Transverse colon (tissue), 4 donors: ENCODE measurements at places on chromosomes 2 and 18.

DNA sequence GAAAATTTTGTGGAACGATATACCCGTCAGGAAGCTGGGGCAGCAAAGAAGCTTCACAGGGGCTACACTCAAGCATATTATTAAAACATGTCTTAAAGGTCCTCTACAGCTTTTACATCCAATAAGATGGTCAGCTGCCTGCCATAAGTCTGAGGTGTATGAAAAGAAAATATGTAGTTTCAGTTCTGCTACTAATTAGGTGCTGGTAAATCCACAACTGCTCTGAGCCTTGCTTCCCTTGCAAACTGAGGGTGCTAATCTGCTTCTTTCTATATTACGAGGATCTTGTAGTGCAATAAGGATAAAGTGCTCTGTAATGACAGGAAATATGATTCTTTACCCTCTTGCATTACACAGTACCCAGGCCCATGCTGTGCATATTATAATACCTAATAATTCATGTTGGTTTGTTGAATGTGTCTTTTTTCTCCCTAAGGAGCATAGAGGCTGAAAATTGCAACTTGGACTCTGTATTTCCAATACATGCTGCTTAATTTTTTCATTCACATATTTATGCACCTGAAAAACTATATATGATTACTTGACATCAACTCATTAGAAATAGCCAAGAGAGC is 14.5 kb upstream of the SLC8A1 start:
- DNase-seq, result no peak

DNA sequence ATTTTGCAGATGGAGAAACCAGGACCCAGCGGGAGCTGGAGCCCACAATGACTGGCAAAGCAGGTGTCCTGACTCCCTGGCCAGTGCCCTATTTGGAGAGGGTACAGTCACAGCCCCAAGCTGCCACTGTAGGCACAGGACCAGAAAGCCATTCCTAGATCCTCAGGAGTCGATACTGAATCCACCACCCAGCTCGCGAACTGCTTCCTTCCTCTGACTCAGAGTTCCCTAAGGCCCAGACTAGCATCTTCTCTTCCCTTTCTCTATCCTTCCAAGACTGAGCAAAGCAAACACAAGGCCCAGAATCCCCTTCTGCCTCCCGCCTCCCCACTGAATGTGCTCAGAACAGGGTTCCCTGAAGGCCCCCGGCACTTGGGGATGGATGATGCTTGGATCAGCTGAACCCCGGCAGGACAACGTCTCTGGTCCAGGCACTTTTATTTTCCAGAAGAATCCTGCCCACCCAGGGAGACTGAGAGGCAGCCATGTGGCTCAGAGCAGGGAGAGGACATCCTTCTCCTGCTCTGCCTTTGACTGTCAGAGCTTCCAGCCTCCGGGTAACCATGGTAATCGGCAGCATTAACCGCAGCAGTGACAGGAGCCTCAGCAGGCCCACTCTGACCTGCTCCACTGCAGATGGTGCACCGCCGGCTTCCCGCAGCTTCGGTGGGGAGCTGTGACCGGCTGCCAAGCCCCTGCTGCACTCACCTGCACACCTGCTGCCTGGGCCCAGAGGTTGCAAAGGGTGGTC is 34.8 kb upstream of the KLHL29 start:
- DNase-seq, result no peak

DNA sequence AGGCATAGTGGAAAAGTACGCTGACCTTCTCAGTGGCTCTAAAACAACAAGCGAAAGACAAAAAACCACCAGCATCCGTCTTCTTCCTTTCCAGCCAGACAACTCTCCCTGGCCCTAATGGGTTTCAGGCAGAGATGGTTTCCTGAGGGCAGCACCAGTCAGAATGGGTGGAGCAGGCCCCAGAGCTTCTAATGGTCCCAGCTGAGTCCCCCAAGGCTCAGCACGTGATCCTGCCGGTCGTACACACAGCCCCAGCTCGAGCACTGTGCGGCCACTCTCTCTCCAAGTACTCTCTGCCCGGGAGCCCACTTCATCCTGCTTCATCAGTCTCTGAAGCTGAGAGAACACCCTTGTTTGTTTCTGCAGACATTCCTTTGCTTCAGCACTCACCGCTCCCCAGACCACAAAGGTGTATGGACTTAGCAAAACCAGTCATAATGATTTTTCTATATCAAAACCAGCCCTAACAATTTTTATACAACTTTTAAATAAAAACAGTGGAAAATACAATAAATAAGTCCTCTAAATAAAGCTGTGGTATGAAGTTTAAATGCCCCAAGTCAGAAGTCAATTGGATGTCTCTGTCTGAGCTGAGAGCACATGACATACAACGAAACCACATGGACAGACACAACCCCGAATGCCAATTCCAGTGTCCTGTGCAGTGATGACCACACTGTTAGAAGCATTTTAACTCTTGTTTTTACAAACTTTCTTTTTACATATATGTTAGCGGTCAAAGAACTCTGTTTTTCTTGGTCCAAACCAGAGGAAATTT is 63.9 kb downstream of the PARD6G start:
- no peak for DNase-seq

DNA sequence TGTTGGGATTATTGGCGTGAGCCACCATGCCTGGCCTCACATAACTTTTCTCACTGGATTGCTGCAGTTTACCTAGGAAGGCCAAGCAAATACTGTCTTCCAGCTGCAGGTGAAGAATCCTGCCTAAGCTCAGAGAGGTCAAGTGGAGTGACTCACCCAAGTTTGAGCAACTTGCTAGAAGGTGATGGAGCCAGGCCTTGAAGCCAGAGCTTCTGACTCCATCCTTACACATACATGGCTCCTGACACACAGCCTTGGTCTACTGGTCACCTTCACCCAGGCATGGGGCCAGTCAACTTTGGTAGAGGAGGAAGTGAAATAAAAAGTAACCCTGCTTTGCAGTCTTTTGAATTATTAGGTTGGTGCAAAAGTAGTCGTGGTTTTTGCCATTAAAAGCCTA is 93.5 kb downstream of the VWA3B start:
- DNase-seq, result no peak

DNA sequence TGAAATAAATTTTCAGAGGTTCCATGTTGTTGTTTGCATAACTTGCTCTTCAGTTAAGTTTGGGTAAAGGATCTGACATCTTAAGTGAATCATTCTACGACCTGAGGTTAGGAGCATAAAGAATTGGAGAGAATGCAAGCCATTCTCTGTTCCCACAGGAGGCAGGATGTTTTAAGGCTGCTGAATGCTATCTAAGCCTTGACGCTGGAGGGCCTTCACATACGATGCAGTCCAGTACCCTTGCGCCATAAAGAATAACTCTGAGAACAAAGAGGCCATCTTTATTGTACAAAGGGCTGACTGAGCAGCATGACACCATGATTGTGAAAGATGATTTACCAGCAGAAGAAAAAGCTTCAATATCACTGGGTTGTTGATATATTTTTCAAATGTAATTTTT is 198.4 kb downstream of the NYAP2 start:
- no peak for DNase-seq

DNA sequence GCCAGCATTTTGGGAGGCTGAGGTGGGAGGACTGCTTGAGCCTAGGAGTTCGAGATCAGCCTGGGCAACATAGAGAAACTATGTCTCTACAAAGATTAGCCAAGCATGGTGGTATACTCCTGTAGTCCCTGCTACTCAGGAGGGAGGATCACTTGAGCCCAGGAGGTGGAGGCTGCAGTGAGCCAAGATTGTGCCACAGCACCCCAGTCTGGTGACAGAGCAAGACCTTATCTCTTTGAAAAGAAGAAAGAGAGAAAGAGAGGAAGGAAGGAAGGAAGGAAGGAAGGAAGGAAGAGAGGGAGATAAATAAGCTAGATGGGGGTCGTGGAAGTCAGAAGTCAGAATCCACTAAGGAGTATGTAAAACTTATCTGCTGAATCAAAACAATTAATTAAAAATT is 16.2 kb downstream of the GPR75 start:
- no peak for DNase-seq

DNA sequence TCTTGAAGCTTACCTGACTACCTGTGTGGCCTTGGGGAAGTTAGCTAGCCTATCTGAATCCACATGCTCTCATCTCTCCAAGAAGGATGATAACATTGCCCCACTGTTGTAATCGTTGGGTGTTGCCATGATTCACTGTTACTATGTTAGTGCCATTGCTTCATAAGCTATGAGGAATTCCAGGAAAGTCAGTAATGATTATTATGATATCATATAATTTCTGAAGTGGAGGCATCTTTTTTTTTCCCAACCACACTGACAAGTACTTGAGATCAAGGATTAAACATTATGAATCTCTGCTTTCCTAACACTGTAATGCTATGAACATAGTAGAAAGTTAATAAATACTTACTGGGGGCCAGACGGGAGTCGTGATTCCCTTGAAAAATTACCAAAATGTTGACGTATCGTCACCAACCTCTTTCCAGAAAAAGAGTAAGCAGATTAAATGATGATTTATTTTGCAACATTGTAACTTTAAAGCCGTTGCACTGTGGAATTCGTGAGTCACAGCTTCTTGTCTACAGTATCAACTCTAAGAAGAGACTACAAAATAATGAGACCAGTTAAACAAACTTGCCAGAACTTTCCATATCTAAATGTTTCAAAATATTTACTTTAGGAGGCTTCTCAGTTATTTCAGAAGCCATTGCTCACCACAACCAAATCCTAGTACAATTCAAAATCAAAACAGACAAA is 459.9 kb downstream of the PIK3C3 start:
- no peak for DNase-seq

DNA sequence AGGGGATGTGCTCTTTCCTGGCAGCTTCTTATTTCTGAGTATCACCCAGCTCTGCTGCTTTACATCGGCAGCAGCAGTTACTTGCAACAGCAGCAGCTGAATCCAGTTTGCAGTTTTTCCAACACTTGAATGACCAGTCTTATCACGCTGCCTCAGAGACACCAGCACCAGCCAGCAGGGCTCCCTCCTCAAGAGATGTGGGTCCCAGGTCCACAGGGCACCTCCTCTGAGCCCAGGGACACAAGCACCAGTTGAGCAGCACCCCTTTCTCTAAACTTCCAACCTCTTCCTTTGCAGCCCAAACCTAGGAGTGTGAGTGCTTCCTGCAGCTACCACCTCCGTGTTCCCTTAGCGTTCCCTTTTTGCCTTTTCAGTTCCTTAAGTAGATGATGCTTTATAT is 50.4 kb upstream of the YPEL5 start:
- no peak for DNase-seq

DNA sequence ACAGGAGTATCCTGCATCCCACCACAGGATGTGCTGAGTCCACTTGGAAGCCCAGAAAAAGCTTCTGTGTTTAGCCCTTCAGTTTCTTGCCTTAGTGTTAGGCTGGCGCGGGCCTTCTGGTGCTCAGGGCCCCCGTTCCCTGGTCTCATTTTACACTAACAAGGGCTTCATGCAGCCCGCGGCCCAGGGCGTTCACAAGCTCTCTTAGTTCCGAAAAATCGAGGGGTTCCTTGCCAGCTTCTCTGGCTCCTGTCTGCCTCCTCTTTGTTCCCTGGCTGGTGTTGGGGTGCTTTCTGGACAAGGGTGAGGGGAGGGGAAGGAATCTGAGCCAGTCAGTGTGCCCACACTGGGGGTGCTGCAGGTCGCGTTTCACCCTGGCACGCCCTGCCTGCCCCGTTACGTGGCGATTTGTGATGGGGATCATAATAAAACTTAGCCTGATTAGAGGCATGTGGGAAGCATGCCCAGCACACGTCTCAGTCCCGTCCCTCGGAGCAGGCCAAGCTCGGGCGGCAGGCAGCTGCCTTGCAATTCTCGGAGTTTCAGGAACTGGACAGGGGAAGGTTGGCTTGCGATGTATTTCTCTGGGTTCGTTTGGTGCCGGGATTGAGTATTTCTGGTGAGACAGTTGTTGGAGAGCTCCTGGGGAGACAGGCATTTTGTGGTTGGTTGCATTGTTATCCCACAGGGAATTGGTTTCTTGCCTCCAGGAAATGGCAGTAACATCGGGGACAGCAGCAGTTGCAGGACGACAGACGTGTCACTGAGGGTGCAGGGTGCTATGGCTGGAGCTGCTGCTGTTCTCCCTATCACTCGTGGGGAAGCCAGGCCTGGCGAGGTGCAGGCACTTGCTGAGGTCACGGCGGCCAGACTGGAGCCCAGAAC is 22.9 kb downstream of the SH3BP4 start:
- peak; percentile 35 for DNase-seq

- DNase-seq, result no peak
Measured at GRCh38 chr18:25726298-25726697, 364.1 kb downstream of the SS18 start.

DNA sequence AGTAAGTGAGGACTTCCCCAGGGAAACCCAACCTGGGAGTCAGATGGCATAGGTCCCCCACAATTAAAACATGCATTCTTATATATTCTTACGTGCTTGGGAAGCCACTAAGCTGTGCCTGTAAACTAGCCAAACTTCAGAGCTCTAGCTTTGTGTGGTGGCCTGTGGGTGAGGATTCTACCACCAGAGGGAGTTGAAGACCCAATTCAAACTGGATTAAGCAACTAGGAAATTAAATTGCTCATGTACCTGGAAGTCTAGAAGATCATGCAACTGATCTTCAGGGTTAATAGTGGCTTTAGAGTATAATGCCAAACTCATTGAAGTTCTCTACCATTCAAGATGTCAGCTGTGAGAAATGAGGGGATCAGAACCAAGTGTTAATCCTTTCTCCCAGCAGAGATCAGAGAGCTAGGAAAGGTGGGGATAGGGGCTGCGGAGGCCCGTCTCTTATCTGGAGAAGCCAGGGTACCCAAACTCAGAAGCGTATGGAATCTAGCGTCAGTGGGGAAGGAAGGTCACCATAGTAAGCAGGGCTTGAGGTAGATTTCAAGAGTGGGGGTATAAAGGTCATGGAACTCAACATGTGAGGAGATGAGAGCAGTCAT is 53.2 kb upstream of the CCDC85A start:
- no peak for DNase-seq

GRCh38 chr18:6714010-6714409 is 15.5 kb upstream of the ARHGAP28 start:
- no peak for DNase-seq

DNA sequence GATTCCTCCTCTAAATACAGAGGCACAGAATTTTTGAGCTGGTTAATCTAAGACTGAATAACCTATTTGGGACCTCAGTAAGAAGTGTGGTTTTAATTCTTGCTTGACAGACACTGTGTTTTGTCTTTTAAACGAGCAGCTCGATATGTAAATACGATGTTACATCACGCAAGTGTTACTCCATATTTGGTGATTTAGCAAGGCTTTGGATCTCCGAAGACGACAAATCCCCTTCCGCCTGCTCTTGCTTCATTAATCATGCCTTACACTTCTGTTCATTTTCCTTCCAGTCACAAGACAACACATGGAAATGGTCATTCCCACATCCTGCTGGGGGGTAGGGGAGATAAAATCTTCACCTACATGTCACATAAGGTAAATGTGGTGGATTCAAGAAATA is 9.4 kb downstream of the BCL11A start:
- DNase-seq, result no peak
